ENCODE measurements at places on chromosomes 5 and 9.

- DNase-seq: peak; percentile 34
Observed at GRCh38 chr5:68285851-68286611, 70.5 kb downstream of the PIK3R1 start.

- no peak for DNase-seq
Observed at GRCh38 chr9:79152306-79152705, 419.5 kb upstream of the TLE4 start.

- no peak for DNase-seq
Observed at GRCh38 chr5:99911971-99912370, 623.2 kb upstream of the FAM174A start.

DNA sequence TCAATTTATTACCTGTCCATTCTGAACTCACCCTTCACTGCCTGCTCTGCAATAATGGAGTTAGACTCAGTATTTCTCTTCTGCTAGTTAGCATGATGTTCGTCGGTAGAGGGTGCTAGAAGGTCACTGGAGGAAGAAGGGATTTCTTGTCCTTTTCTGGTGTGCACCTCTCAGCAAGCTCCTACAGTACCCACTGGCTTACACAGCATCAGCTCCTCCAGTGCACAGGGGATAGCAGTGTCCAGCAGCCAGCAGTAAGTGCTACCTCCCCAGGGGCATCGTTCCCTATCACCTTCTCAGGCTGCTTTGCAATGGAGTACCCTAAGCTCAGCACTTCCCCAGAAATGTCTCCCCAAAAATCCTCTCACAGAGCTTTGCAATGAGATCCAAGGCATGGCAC, 45.9 kb upstream of the APC start:
- no peak for DNase-seq

DNA sequence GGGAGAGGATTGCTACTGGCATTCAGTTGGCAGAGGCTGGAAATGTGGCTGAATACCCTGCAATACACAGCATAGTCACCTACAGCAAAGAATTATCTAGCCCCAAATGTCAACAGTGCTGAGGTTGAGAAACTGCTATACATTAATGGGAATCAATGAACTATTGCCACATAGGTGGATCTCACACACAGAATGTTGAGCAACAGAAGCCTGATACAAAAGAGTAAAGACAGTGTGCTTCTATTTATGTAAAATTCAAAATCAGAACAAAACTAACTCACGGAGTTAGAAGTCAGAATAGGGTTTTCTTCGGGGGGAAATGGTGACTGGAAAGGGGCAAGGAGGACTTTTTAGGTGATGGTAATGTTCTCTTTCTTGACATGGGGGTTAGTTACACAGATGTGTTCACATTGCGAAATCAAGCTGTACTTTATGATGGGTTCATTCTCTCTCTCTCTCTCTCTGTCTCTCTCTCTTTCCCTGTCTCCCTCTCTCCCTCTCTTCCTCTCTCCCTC, 45.7 kb upstream of the PANK3 start:
- DNase-seq: no peak

DNA sequence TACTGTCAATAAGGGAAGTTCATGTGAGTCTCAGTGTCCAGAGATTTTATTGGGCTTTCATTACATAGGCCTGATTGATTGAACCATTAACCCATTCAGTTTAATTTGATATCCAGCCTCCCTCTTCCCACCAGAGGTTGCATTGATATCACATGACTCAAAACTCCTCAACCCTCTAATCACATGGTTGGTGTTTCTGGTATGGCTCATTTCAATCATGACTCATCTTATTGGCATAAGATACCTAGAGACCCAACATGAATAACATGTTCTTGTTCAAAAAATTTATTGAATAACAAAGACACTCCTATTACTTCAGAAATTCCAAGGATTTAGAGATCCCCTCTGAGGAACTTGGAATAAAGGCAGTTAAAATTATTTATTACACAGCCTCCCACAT, 982.2 kb downstream of the TLE1 start:
- no peak for DNase-seq

GRCh38 chr5:68367287-68367686, 151.7 kb downstream of the PIK3R1 start:
- no peak for DNase-seq

GRCh38 chr5:142403583-142403982, 78.8 kb upstream of the SPRY4 start:
- no peak for DNase-seq

- no peak for DNase-seq
Observed at GRCh38 chr9:136493567-136493971, 10.7 kb upstream of the SEC16A start.

GRCh38 chr5:113089653-113090335, 113.2 kb downstream of the DCP2 start:
- DNase-seq: no peak

DNA sequence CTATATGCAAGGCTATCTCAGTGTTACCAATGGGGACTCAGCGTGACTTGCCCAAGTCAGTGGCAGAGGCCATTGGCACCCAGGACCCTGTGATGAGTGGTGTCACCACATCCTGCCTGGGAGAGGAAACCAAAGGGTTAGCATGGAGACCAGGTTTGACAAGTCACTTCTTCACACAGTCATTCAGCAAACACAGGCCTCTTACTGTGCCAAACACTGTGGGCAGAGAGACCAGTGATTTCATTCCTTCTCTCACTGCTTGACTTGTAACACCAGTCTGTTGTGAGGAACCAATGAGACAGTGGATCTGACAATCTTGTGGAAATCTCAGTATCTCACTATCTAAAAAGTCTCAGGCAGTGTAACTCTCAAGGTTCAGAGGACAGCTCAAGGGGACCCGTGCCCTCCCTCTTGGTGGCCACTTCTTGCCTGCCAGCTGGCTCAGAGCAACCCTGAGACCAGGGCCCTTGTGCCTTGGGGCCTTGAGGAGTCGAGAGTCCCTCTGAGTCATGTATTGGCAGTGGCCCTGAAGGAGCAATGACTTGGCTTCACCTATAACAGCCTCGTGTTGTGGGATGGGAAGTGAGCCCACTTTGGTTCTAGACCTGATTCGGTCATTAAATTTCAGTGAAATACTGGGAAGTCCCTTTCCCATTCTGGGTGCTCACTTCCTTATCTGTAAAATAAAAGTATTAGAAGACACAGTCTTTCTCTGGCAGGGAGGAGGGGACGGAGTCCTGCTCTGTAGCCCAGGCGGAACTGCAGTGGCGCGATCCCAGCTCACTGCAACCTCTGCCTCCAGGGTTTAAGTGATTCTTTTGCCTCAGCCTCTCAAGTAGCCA, 1.6 kb downstream of the FABP6 start:
- no peak for DNase-seq

DNA sequence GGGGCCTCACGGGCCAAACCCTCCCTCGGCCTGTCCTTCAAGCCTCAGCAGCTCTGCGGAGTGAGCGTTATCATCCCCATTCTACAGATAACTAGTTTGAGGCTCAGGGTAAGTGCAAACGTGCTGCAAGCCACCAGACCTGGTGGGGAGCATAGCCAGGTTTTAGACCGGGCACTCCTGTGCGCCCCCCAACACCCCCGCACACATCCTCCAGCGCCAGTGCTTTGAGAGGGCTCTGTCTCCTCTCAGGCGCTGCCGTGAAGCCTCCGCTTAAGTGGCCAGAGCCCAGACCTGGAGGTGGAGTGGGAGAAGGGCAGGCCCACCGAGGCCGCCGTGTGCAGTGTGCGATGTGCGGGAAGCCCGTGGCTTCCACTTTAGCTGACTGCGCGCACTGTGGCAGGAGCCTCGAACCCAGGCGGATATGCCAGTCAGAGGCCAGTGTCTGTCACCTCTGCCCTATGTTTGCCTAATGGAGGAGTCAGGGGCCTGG, 1.6 kb upstream of the MGAT1 start:
- DNase-seq: no peak

DNA sequence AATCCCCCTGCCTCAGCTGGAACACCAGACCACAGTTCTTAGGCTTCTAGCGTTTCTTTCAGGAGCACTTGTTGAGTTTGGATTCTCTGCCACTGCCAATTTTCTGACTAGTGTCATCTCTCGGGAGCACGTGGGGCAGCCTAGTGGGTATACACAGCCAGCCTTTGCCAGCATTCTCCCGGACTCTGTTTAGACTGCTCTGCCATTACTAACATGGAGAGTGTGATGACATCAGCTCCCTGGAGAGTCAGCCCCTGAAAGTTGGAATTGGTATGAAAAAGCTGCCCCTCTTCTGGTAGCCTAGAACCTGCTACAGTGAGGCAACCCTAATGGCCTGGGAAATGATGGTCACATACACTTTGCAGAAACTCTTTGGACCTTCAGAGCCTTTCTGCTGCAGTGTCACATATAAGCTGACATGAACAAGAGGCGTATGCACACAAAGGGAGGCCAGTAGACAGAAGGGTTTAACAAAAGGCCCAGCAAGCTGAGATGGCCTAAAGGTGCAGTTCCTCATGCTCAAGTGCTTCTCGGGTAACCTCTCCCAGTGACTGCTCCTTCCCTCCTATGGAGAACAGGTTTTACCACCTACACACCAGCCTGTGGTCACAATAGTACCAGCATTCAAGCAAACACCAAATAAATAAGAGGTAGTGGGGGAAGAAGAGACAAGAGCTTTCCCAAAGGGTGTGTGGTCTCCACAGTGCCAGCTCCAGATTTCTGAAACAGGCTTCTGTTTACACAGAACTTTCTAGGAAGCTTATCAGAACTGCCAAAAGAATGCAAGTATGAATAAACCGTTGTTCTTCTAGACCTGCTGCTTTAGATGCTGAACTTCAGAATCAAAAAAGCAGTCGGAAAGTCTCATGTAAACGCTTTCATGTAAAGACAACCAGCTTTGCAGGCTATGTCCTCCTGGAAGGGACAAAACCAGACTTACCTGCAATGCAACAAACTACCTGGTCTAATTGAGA, 16.5 kb downstream of the SPACA9 start:
- no peak for DNase-seq

DNA sequence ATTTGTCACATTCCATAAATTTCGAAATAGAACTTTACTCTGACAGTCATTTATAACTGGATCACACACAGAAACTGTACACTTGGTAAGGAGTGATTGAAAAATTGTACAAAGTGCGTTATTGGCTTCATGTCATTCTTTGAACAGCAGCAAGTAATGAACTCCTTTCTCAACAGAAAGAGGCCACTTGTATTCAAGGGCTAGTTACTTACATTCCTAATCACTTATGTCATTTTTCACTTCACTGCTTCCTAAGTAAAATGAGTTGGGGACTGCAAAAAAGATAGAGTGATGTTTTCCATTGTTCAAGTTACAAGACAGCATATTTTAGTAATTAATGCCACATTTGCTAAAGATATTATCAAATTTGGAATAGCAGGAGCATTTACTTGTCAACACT, 893.2 kb downstream of the DTWD2 start:
- DNase-seq: no peak

- DNase-seq: no peak
Observed at GRCh38 chr9:1456301-1457024, 406.3 kb downstream of the DMRT2 start.

- DNase-seq: no peak
Observed at GRCh38 chr5:179766021-179766725, 27.6 kb upstream of the LTC4S start.

DNA sequence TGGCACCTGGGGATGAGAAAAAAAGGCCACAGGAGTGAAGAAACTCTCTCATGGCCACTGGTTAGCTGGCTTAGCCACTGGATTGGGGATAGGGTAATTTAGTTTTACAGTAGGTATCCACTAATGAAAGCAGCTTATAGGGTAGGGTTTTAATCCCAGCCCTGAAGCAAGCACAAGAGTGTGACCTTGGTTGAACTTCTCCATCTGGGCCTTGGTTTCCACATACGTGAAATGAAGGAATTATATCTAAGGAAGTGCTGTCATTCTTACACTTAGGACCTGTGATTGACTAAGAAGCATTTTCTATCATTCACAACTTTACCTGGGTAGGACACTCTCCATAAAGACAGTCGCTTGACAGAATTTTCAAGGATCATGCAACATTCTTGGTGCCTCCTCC, 49.6 kb downstream of the FAT2 start:
- DNase-seq: no peak

DNA sequence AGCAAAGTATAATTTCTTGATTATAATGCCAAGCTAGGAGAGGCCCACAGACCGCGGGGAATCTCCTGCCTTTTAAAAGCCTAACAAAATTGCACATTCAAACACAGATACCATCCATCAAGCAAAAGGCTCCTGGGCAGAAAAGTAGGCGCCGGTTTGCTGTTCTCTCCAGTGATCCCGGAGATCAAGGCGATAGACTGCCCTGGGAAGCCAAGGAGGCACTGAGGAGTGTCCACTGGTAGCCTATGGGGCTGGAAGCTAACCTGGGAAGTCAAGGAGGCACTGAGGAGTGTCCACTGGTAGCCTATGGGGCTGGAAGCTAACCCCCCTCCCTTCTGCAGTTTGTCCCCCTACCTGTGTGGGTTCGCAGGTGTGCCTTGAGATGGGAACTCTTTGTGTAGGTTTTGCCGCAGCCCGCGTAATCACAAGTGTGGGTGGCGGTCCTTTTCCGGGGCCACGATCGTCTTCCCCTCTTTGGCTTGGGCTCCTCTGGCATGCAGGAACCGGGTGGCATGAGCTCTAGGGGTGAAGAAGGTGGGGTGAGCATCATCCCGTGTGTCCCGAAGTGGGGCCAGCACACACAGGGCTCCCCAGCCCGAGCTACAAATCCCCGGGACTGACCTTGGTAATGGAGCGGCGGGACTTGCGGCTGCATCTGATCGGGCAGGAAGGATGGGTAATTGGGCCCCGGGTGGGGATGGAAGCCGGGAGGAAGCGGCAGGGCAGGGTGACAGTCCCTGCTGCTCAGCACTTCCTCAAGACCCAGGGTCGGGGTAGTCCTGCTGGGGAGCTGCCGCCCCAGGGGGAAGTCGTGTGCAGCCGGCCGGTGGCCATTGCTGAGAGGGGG, 2.7 kb downstream of the KLF4 start:
- no peak for DNase-seq

- DNase-seq: no peak
Observed at GRCh38 chr5:145903867-145904266, 31.1 kb upstream of the GRXCR2 start.

DNA sequence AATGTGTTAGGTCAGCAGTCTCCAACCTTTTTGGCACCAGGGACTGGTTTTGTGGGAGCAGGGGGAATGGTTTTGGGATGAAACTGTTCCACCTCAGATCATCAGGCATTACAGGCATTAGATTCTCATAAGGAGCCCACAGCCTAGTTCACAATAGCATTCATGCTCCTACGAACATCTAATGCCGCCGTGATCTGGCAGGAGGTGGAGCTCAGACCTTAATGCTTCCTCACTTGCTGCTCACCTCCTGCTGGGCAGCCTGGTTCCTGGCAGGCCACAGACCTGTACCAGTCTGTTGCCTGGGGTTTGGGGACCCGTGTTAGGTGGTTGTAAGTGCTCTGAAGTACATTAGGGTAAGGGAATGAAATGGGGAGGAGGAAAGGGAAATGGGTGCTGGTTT, 9.7 kb upstream of the CTNNA1 start:
- no peak for DNase-seq

GRCh38 chr9:107430071-107430470, 59.5 kb downstream of the KLF4 start:
- DNase-seq: no peak

DNA sequence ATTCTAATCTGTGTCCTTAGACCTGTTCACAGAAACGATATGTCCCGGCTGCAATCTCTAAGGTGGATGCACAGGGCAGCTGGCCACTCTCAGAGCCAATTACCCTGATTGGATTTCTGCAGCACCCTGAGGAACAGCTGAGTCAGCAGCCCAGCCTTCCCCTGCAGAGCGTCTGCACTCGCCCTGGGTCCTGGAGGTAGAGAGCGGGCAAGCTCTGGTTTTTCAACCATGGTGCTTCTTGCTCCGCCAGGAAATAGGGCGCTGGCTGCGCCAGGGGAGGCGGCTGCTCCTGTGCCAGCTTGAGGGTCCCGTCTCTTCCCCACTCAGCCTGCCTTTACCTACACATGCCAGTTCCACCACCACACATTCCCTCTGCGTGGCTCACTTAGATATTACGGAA, 19.2 kb downstream of the NDUFS6 start:
- no peak for DNase-seq

GRCh38 chr9:120386390-120387131, 193.4 kb downstream of the CDK5RAP2 start:
- no peak for DNase-seq

Measured in NCI-H1694 treated with DMSO at 0.1 percent for 48 hours (cell line).